ENCODE measurements at places on chromosomes 16 and 17. TPM values are rescaled to one million over a fixed set of nuclear protein-coding genes. Genes with fewer than 3 reads are reported as not detected.

GRCh38 chr17:75218131-75218530 lies 12.7 kb downstream of the NUP85 start:
- no peak for DNase-seq

GRCh38 chr17:72192800-72193192 lies 72.0 kb downstream of the SOX9 start:
- no peak for DNase-seq

DNA sequence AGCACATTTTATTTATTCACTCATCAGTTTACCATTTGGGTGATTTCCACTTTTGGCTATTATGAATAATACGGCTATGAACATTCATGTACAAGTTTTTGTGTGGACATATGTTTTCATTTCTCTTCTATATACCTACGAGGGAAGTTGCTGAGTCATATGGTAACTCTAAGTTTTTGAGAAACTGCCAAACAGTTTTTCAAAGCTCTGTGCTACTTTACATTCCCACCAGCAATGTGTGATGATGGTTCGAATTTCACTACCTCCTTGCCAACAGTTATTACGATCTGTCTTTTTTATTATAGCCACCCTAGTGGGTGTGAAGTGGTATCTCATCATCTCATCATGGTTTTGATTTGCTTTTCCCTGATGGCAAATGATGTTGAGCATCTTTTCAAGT lies 63.7 kb upstream of the MRTFB start:
- peak; percentile 74 for DNase-seq

DNA sequence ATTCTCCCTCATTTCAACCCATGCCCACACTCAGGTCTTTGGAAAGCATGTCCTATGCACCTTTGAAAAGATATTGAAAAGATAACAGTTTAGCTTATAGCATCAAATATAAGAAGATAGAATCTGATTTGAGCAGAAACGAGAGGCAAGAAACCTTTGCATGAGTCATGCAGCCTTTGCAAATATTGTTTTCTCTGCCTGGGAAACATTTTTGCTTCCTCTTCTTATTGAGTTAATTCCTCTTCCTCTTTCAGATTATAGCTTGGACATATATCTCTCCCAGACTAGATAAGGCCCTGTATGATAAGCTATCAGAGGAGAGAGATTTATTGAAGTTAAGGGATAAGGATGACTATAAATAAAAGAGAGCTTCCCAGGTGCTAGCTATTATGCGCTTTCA lies 46.1 kb upstream of the KCNJ2 start:
- peak; percentile 56 for DNase-seq

- DNase-seq, result peak; percentile 54
Observed at GRCh38 chr17:40316571-40317344, 7.8 kb downstream of the RARA start.

DNA sequence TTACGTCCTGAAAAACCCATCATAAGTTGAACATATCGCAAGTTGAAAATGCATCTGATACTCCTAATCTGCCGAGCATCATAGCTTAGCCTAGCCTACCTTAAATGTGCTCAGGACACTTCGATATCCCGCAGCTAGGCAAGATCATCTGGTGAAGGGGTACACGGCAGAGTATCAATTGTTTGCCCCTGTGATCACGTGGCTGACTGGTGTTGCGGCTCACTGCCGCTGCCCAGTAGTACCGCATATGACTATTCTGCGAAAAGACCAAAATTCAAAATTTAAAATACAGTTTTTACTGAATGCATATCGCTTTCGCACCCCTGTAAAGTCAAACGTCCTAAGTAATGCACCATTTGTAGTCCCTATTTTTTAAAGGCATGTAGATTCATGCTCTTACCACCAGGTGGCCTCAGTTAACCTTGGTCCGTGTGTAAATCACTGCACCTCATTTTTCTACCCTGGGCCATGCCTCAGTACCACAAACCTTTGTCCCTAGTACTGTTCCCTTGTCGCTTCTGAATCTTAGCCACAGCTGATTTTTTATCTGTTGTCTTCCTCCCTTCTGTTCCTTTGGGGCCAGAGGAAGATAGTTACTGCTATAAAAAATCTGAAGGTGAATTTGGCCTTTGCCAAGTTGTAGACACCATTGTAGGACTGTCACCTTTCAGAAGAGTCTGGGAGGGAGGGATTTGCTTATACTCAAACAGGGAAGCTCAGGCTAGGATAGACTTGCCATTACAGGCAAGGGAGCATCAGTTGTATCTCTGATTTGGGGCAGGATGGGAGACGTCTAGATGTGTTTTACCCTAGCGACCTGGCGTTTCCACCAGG lies 34.4 kb downstream of the WWP2 start:
- peak; percentile 71 for DNase-seq

DNA sequence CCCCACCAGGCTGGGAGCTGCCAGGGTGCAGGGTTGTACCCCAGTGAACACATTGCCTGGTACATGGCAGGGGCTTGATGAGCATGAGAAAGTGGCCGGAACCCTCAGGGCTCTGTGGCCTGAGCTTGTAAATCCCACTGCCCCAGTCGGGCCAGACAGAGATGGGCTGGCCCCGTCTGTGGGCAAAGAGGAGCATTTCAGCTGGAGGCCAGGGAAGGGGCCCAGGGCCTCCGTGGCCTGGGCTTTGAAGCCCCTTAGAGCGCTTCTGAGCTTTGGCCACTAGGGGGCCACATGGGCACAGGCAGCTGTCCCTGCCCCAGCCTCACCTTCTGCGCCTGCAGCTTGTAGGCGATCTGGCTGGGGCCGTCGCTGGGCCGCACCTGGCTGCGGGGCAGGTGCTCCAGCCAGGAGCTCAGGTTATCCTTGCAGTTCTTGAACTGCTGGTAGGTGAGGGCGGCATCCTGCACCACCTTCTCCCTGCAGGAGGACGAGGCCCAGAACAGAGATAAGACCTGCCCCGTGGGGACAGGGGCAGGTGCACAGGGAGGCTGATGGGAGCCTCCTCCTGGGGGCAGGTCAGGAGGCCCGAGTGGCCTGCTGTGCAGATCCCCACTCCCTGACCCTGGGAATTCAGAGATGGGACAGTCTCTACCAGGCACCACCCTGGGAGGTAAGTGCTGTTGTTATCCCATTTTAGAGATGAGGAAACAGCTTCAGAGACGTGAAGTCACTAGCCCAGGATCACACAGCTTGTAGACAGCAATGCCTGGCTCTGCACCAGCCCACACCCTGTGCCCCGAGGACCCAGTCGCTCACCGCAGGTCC lies 12.8 kb downstream of the EVPL start:
- peak; percentile 59 for DNase-seq

- no peak for DNase-seq
Observed at GRCh38 chr16:73031155-73031866, 16.6 kb downstream of the ZFHX3 start.

DNA sequence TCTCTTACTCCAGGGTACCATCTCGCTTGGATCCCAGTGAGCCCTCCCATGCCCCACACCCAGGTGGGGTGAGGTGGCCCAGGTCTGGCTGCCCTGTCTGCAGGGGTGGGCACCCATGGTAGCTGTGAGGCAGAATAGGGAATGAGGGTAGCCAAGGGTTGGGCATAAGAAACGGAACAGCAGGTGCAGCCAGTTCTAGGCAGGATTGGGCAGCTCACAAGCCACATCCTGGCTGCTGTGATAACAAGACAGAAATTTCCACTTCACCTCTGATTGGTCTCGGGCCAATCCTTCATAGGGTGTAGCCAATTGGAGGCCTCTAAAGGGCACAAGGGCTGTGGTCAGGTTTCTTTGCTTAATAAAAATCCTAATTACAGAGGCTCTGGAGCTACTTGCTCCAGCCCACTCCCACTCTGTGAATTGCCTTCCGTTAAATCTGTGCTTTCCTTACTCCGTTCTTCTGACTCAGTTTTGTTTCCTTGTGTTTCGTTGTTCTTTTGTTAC lies 1.5 kb upstream of the ARHGDIG start:
- peak; percentile 39 for DNase-seq

GRCh38 chr16:16015849-16016248 lies 66.4 kb downstream of the ABCC1 start:
- DNase-seq, result no peak

- no peak for DNase-seq
Observed at GRCh38 chr17:80990921-80991644, 558 bp upstream of the CHMP6 start.

DNA sequence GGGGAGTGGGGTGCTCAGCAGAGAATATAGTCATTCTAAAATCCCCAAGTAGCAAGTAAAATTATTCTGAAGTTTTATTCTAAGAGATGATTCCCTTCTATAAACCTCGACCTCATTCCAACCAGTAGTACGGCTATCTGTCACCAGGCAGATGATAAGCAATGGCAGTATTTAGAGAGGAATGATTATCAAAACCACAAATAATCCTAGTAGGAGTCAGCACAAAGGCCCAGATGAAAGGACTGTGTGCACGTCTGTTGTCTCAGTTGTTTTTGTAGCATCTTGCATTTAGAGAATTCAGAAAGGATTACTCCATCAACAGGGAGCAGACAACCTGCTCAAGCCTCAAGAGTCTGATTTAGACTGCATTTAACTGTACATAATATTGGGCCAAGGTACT lies 21.2 kb downstream of the EZH1 start:
- no peak for DNase-seq

GRCh38 chr17:57154921-57155320 lies 69.9 kb downstream of the AKAP1 start:
- DNase-seq, result no peak

GRCh38 chr16:24966634-24967033 lies 48.5 kb downstream of the ARHGAP17 start:
- no peak for DNase-seq

DNA sequence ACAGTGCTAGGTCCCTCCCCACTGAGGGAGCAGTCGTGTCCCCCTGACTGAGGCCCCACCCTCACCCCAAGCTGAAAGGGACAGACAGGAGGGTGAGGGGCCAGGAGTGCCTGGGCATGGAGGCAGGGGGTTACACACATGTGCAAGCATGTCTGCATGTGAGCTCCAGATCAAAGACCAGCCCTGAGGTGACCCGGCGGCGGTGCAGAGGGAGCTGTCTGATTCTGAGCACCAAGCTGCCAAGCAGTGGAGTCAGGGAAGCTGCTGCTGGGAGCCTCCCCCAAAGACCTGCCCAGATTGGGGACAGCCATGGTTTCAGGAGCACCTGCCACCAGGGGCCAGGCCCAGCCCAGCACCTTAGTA lies 5.5 kb downstream of the DLX3 start:
- no peak for DNase-seq

- peak; percentile 38 for DNase-seq
Observed at GRCh38 chr16:50266337-50267091, at the start of gene ADCY7. Gene ADCY7, plus strand, starts transcription at chr16:50266551. Its CDS starts 21,629 bp downstream, at chr16:50288180.

GRCh38 chr17:39663340-39663687 lies 1.8 kb upstream of the TCAP start:
- no peak for DNase-seq

DNA sequence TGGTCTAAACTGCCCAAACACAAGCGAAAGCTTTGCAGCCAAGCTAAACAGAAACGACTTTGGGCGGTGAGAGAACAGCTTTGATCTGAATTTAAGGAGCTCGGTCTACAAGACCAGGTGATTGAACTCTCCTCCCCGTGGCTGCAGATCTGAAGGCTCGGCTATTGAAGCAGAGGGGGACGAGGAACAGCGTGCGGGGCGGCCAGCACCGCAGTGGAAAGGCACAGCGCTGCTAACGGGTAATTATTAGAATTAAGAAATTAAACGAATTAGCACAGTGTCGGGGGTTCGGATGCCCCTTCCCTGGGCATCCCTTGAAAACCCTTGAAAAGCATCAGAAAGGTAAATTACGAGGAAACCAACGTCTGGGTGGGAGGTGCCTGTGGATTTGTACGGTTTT lies 431 bp downstream of the TEKT3 start:
- no peak for DNase-seq

DNA sequence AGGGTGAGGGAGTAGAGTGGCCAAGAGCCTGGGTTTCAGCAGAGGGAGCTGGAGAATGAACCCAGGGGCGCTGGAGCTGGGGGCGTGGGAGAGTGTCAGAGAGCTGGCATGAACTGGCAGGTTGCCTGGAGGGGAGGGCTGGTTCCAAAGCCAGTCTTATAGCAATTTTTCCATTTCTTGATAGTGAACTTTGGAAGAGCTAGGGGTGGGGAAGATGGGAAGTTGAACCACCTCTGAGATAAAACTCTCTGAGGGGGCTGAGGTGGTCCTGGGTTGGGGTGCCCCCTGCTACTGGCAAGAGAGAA lies 36.9 kb downstream of the ADGRG5 start:
- DNase-seq, result no peak

DNA sequence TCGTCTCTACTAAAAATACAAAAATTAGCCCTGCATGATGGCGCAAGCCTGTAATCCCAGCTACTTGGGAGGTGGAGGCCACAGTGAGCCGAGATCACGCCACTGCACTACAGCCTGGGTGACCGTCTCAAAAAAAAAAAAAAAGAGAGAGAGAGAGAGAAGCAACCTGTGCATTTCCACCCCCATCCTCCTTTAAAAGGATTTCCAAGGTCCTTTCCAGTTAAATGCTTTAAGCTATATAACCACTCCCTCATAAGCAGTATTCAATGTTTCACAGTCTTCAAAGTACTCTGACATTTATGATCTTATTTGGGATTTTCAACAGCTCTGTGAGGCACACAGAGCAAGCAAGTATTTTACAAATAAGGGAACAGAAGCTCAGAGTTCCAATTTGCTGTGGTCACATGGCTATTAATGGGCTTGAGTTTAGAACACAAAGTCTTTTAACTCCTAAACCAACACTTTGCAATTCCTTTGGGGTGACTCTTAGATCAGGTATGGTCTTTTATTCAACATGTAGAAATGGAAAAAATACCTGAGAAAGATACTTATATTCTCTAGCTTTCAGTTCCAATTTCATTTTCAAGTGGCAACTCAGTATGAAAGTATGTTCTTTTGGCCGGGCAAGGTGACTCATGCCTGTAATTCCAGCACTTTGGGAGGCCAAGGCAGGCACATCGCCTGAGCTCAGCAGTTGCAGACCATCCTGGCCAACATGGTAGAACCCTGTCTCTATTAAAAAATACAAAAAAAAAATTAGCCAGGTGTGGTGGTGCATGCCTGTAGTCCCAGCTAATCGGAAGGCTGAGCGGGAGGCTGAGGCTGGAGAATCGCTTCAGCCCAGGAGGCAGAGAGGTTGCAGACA lies 31.3 kb downstream of the SPOP start:
- peak; percentile 38 for DNase-seq

DNA sequence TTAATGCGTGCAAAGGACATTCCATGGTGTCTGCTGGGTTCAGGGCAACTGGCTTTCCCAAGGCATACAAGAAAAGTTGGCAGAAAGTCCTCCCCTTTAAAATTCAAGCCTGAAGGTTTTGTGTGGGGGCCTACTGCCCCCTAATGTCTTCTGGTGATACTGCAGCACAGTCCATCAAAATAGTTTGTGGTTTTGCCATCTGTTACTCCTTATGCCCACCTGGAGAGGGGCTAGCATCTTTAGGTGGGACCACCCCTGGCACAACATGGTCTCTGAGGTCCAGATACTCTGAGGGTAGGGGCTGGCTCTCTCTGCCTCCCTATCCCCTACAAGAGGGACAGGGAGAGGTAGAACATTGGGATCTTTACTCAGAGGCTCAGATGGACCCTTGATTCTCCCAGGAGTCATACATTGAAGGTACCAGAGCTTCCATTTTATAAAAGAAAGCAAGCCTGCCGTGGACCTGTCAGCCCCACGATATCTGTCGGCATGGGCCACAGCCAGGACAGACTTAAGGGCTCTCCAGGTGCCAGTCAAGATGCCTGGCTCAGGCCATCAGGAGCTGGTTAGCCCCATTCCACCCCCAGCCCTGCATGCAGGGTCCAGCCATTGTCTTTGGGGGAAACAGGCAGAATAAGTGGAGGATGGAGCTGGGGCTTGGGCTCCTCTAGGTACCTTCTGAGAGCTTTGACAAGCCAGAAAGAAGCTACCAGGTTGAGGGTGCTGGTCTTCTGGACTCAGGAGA lies 6.3 kb downstream of the ESRP2 start:
- peak; percentile 66 for DNase-seq

The SLC39A11 gene
- polyA plus RNA-seq, result 7.8 TPM

The CHST4 gene
- polyA plus RNA-seq, result not detected

The LGALS9C gene
- polyA plus RNA-seq, result not detected

The DPEP1 gene
- 0.37 TPM for polyA plus RNA-seq

The MLKL gene
- 8.1 TPM for polyA plus RNA-seq

The CACNG1 gene
- not detected for polyA plus RNA-seq
